Germinal center (tissue), 1 donor: ENCODE measurements at places on chromosomes 12 and 14.

GRCh38 chr12:2826721-2827515 is 7.9 kb downstream of the NRIP2 start:
- no peak for DNase-seq

- no peak for DNase-seq
These were observed 49.2 kb upstream of the PPP1R12A start for GRCh38 chr12:79983986-79984620.

DNA sequence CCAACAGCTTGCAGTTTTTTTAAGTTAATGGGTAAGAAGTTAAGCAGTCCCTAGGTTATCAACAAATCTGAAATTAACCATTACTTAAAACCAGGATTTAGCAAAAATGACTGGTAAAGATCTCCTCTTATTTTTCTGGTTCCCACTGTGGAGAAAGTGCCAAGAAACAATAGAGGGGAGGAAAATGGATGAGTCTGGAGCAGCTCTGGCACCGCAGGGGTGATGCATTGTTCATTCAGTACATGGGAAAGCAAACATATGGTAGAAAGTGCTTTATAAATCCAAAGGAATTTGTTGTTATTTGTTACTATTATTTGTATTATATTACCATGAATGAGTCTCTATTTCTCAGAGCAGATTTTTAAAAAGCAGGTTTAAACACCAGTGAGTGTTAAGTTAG is 92.2 kb downstream of the DYRK2 start:
- DNase-seq = no peak

DNA sequence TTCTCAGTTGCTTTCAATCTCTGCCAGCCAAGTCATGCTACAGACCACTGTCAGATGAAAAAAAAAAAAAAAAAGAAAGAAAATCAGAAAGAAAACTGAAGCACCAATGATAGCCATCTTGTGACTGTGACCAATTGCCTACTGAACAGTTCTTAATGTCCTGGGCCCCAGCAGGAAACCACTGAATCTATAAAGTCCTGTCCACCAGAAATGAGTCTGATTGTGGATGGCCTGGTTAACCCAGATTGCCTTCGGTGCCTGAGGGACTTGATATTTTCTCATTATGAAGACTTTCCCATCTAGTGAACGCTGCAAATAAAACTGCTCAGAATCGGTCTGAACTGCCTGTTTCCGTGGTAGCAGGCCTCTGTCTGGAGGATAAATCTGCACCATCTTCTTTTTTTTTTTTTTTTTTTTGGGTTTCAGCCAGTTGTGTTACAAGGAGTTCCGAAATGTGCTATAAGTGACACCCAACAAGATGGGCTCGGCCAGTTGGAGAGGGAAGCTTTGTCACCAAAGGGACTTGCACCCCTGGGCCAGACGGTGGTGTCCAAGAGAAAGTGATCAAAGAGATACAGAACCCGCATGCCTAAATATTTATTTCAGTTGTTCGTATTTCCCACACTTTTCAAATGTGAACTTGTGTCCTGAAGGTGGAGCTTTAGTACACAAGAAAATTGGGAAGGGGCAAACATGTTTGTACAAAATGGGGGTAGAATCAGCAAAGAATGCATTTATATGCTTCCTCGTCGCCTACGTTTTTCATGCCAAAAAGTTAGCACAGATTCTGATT is 3.0 kb upstream of the PLXNC1 start:
- no peak for DNase-seq

GRCh38 chr12:111405859-111406473 is at the start of gene SH2B3:
SH2B3 (plus strand) TSS chr12:111405923; CDS start chr12:111418146, 12,223 bp downstream.
- DNase-seq = no peak

DNA sequence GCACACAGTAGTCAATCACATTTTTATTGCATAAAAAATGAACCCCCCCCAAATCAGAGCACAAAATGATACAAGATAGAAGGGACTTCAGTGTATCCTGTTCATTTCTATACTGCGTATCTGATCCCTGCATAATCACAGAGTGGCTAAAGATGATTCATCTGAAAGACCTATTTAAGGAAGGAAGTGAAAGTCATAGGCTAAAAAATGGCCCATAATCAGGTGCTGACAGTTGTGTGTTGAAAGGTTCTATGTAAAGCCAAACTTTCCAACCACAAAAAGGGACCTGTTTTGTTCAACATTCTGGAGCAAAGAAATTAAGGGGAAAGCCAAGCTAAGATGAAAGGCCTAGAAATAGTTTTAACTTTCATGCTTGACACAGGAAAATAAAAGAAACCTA is 147.8 kb upstream of the ATP2B1 start:
- peak; percentile 42 for DNase-seq
